ENCODE measurements at places on chromosomes 6 and 20.
A peak's percentile ranks its signal among the peaks of the same experiment; 100 is the strongest.

- DNase-seq = no peak
These were observed 43.8 kb downstream of the FUT9 start for GRCh38 chr6:96059586-96059985.

- DNase-seq = no peak
These were observed 73.2 kb upstream of the HDDC2 start for GRCh38 chr6:125375013-125375412.

- DNase-seq = no peak
These were observed 371.1 kb upstream of the POU3F2 start for GRCh38 chr6:98463038-98464000.

DNA sequence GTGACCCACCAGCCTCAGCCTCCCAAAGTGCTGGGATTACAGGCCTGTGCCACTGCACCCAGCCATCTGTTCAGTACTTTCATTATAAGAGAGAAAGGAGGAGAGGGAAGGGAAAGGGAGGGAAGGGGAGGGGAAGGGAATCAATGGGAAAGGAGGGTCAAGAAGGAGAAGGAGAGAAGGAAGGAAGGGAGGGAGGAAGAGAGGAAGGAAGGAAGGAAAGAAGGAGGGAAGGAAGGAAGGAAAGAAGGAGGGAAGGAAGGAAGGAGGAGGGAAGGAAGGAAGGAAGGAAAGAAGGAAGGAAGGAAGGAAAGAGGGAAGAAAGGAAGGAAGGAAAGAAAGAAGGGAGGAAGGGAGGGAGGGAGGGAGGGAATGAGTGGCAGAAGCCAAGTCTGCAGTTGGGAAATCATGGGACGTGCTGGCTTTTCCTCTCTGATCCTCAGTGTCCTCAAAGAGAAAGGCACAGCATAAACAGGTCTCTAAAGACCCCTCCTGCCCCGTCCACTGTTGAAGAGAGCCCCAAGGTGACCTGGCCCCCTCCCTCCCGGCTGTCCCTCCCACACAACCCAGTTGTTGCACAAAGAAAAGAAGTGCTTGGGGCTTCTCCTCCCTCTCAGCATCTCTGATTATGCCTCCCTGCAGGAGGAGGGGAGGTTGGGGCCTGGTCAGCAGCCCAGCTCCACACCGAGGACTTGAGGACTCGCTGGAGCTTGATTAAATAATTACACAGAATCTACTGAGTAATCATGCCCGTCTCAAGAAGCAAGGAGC lies 69.1 kb upstream of the TOP1 start:
- DNase-seq = no peak

- peak; percentile 46 for DNase-seq
These were observed 132.4 kb upstream of the SYNDIG1 start for GRCh38 chr20:24337069-24337468.

GRCh38 chr6:144653885-144654505 lies 368.9 kb downstream of the UTRN start:
- no peak for DNase-seq

All from AG09309 (cell line).